Non-pigmented ciliary epithelial cell (primary cell): ENCODE measurements at places on chromosomes 3 and 15.

- no peak for DNase-seq
Observed at GRCh38 chr3:126691765-126692164, 12.3 kb upstream of the CHCHD6 start.

DNA sequence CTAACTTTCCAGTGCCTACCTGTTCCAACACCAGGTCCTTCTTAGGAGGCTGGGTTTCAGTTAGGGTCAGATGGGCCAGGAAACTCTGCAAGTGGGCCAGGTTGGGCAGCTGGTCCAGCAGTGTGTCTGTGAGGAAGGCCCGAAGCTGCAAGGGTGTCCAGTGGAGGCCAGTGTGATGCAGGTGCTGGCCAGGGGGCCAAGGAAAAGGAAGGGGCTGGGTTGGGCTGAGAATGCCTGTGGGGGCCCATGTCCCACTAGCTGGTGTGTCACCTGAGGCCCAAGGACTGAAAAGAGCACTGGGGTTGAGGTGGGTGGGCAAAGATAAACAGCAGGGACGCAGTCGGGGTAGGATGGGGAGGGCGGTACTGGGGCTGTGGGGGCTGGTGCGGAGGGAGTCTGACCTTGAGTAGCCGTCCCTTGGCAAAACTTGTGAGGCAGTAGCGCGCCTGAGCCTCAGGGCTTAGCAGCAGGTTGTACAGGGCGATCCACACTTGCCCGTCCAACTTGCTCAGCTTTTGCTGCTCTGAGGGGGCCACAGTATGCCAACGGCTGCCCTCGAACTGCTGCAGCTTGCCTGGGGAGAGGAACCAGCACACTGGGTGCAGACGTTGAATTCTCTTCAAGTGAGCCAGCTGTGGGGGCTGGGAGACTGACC, 1.5 kb upstream of the RASSF1 start:
- no peak for DNase-seq

- DNase-seq = no peak
Observed at GRCh38 chr3:42002790-42003189, 40.9 kb upstream of the ULK4 start.

DNA sequence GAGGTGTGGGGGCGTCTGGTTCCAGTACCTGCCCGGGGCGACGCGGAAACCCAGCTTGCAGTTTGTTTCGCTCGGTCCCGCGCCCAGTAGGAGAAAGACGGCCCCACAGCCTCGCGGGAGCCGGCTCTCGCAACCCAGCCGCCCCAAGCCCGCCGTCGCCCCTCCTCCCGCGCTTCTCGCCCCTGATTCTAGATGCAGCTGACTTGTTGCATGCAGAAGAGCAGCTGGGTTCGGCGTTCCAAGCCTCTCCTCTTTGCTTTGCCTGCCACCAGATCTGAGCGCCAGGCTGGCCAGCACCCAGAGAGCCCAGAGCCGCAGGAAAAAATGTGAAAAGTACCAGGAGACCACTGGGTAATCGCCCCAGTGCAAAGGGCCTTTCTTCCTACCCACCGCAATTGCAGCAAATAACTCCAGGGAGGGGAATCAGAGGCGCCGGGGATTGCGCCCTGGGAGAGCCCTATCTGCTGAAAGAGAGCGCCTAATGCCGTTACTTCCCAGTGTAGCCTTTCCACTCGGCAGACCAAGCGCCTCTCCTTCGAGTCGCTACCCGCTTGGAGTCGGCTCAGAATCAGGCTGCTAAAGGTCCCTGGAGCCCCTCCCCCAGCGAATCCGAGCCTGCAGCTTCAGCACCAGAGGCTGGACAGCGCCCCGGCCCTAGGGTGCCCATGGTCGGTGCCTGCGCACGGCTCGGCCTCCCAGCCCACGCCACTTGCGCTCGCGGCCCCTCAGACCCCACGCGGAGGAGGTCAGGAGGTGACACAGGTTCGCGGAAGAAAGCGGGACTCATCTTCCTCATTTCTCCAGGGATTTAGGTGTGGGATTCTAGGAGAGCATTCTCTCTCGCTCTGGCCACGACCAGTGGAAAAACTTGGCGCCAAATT, 15.7 kb upstream of the AEN start:
- DNase-seq = no peak

DNA sequence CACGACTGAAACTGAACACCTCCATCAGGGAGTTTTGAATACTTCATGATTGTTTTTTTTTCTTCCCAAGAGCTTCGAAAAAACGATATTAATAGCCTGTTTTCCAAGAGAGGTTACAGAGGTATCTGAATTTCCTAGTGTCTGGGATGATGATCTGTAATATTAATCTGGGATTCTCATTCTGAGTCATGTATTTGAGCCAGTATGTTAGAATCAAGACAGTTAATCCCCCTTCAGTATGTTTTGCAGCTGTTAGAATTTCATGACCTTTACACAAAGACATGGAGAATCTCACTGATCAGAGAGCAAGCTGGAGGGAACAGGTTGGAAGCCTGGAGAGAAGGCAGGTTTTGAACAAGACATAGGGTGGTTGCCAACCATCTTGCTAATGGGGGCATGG, 234.5 kb upstream of the GAP43 start:
- DNase-seq = no peak

DNA sequence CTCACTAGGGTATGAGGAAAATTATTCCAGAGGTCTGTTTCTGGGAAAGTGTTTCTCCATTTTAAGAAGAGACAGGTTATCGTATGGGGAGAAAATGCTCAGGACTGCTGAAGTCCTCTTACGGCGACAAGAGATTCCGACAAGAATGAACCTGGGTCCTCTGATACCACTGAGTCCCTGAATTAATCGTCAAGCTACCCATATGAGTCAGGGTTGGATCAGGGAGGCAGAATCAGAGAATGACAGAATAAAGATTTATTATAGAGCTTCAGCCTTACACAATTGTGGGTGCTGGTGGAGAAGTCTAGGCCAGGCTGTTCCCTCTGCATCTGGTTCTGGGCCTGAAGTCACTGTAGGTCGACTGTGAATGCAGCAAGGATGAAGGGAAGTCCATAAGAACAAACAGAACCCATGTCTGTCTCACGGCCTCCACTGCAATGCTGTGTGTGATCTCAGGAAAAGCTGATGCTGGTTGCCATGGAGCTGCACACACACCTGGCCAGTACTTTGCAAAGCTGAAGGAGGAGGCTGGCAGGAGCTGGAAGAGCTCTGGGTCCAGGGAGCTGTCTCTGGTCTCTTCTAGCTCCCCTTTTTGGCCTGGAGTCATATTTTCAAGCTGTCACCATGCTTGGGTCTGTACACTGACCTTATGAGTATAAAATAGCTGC, 83.9 kb downstream of the HHLA2 start:
- no peak for DNase-seq

- peak; percentile 8 for DNase-seq
Observed at GRCh38 chr3:3998140-3998922, 199.1 kb downstream of the LRRN1 start.

- DNase-seq = no peak
Observed at GRCh38 chr15:70319466-70319865, 221.7 kb upstream of the TLE3 start.

DNA sequence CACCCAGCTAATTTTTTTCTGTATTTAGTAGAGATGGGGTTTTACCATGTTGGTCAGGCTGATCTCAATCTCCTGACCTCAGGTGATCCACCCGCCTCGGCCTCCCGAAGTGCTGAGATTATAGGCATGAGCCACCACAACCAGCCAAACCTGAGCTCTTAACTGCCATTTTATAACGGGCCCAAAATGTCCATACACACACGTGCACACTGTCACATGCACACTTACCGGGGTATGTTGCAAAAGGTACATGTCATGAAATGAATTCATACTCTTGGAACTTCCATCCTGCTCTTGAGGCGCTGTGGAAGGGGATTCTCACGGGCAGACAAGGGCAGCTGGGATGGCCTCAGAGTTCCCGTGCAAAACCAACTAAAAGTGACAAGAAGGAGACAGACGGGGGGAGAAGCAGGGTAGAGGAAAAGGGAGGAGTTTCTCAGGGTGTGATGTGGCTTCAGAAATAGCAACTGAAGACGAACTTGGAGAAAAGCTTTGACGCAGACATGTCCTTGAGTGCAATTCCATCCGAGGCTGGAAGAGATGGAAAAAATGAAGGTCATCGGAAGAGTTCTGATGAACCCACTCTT, 110.9 kb downstream of the BDH1 start:
- DNase-seq = no peak

DNA sequence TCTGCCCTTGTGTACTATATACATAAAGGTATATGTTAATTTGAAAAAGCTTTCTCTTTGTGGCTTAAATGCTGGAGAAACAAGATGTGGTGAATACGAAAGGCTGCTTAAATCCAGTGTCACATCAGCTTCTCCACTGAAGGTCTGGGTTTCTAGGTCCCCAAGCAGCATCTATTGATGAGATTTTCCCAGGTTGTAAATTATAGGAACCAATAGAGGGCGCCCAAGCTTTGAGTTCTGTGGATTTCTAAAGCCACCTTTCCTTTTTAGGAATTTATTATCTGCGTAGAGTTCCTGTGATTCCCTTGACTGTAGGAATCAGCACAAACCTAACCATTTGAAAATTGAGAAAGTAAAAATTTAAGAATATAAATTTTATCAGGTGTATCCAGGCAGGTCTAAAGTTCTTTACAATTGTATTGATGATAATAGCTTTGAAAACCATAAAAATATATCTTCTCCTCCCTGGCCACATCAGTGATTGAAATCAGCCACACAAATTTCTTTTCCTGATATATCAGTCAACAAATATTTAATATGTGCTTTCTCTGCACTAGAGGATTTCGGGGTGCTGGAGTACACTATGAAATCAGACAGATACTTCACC, 88.3 kb upstream of the ADAMTSL3 start:
- DNase-seq = no peak

GRCh38 chr3:150385296-150386242, 22.5 kb upstream of the TSC22D2 start:
- no peak for DNase-seq

- DNase-seq = no peak
Observed at GRCh38 chr3:121998030-121998580, 23.9 kb downstream of the ILDR1 start.

DNA sequence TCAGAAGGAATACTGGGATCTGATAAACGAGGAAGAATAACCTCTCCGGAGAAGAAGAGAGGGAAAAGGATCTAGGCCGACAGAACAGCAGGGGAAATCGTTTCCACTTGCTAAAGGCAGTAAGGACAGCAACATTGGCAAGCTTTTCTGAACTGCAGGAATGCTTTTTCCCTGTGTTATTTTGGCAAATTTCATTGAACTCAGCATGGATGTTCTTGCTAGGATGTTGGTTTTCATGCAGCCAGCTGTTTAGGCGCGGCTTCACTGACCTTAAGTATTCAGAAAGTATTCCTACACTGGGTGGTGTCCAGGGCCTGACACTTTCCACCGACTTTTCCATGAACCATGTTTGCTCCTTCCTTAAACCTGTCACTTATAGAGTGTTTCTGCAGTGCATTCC, 489.7 kb downstream of the CNTN3 start:
- DNase-seq = no peak

- DNase-seq = no peak
Observed at GRCh38 chr3:117137065-117137464, 427.5 kb downstream of the TUSC7 start.

GRCh38 chr3:70261283-70261682, 51.2 kb downstream of the MDFIC2 start:
- no peak for DNase-seq

GRCh38 chr3:197737319-197737649, 580 bp upstream of the RUBCN start:
- no peak for DNase-seq

DNA sequence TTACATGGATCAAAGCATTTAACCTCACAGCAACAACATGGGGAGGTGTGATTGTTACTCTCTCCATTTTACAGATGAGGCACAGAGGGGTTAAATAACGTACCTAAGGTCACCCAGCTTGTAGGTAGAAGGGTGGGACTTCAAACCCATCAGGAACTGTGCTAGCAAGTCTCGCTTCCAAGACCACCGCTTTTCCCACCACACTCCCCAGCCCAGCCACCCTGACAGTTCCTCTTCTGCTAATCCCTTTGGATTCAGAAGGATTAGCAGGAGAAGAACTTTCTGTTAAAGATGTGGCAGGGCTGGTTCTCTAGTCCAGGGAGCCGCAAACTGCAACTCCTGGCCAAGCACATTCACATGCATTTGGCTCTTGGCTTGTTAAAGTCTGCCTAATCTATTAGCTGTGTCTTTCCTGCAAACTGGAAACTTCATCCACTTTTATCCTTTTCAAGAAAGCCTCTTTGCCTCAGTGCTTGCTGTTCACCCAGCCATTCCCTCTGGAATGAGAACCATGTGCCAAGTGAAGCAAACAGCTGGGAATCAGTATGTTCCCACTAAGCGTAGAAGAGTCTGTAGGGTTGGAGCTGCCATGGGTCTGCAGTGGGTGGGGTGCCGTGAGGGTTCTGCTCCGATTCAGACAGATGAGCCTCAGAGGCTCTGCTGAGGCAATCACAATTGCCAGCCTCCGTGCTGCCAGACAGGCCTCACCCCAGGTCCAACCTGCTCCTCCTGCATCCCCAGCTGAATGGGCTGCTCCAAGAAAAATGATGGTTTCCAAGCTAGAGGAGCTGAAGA, 44.6 kb downstream of the POMGNT2 start:
- DNase-seq = no peak

GRCh38 chr3:140733623-140734022, 55.8 kb downstream of the TRIM42 start:
- DNase-seq = no peak

GRCh38 chr3:124563376-124563775, 166.9 kb upstream of the UMPS start:
- no peak for DNase-seq

GRCh38 chr3:30630238-30631030, 24.0 kb downstream of the TGFBR2 start:
- no peak for DNase-seq

- no peak for DNase-seq
Observed at GRCh38 chr15:76335307-76336253, 993 bp upstream of the ISL2 start.

GRCh38 chr3:106620646-106621045, 751.8 kb upstream of the CBLB start:
- no peak for DNase-seq

- DNase-seq = no peak
Observed at GRCh38 chr3:44011680-44012079, 230.0 kb upstream of the TOPAZ1 start.

- no peak for DNase-seq
Observed at GRCh38 chr3:42914771-42915515, 9.0 kb downstream of the ZNF662 start.

DNA sequence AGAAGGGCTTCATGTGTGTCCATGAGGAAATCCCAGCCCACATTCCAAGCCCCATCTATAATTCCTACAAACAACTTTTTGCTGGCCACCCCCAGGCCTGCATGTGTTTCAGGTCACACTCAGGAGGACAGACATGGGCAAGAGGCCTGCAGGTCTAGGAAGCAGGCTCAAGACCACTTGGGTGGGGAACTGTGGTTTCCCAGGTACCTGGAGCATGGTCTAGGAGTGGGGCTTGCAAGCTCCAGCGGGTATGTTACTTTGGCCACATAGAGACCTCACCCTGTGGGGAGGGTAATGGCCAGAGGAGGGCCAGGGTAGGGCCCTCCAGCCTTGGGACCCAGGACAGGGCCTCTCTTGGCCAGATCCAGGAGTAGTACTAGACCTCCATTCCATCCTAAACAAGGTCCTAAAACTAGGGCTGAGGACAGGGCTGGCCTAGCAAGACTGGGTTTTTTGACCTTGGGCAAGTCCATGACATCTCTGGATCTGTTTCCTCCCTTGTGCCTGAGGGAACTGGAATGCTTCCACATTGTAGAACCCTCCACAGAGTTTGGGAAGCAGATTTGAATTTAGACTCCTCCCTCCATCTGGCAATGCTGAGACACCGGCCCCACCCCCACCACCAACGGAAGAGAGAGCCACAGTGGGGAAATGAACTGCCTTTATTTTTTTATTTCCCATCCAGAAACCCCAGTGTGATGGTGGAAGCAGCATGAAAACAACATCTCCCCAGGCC, 22.3 kb downstream of the EAF1 start:
- DNase-seq = no peak

GRCh38 chr15:52158084-52158765, 33.0 kb downstream of the GNB5 start:
- DNase-seq = no peak
